Uterus (tissue), 4 donors: ENCODE measurements at places on chromosomes 5 and 9.

- DNase-seq = no peak
These were observed 45.8 kb downstream of the MOCS2 start for GRCh38 chr5:53063791-53064190.

DNA sequence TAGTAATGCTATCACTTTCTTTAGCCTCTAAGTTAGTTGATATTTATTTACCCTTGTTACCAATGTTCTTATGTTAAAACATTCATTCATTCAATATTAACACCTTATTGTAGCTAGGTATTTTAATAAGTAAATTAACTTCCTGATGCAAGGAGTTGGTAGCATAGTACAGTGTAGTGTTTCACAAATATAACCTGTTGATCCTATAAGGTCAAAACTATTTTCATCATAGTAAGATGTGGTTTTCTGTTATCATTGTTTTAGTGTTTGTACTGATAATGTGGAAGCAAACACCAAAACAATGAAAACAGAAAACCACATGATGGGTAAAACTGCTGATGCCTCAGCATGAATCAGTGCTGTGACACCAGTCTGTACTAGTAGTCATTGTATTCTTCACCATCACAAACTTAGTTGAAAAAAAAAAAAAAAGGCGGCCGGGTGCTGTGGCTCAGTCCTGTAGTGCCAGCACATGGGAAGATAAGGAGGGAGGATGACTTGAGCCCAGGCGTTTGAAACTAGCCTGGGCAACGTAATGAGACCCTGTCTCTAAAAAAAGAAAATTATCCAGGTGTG lies 36.5 kb downstream of the ZCCHC7 start:
- no peak for DNase-seq

GRCh38 chr5:68873198-68873597 lies 220.6 kb upstream of the SLC30A5 start:
- DNase-seq = no peak

GRCh38 chr9:115642285-115642684 lies 511.3 kb upstream of the PAPPA start:
- no peak for DNase-seq

GRCh38 chr5:180072556-180072955 lies 997 bp upstream of the RNF130 start:
- DNase-seq = peak; percentile 26

DNA sequence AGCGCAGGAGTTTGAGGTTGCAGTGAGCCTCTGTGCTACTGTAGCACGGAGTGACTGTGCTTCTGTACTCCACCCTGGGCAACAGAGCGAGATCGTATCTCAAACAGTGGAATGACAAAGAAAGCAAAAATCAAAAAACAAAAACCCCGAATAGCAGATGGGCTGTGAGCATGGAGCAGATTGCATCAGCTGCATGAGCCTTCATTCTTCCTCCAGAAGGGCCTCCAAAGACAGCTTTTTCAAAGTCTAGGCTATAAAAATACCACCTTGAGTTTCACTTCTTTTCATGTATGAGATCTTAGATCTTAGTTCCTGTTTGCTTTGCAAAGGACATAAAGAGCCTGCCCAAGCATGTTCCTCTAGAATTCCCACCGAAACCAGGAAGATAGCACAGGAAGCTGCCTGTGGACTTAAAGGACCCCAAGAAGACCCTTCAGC lies 15.0 kb upstream of the HSPB3 start:
- no peak for DNase-seq

- DNase-seq = no peak
These were observed 19.3 kb downstream of the MOCS2 start for GRCh38 chr5:53090229-53090628.

GRCh38 chr5:139708877-139709581 lies 60.9 kb downstream of the CXXC5 start:
- peak; percentile 73 for DNase-seq
